ENCODE measurements at places on chromosomes 7 and 10.

- DNase-seq, result no peak
Measured at GRCh38 chr7:35007768-35008167, 29.5 kb downstream of the DPY19L1 start.

GRCh38 chr7:34315032-34315431 is 343.0 kb upstream of the NPSR1 start:
- no peak for DNase-seq

DNA sequence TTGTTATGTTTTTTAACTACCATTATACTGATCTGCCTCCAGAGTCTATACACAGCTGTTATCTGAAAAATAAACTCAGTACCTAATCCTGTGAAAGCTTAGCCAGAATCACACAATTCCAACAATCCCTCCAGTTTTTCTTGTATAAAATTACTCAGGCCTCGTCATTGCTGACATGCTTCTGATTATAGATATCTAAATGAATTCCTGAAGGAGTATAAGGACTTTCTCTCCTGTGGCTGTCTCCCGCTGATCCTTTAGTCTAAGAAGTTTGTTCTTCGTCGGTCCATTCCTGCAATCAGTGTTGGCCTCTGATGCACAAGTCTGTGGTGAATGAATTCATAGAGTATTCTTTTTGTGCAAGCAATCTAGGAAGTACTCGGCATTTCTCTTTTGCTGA is 288.9 kb upstream of the SEMA3C start:
- no peak for DNase-seq

DNA sequence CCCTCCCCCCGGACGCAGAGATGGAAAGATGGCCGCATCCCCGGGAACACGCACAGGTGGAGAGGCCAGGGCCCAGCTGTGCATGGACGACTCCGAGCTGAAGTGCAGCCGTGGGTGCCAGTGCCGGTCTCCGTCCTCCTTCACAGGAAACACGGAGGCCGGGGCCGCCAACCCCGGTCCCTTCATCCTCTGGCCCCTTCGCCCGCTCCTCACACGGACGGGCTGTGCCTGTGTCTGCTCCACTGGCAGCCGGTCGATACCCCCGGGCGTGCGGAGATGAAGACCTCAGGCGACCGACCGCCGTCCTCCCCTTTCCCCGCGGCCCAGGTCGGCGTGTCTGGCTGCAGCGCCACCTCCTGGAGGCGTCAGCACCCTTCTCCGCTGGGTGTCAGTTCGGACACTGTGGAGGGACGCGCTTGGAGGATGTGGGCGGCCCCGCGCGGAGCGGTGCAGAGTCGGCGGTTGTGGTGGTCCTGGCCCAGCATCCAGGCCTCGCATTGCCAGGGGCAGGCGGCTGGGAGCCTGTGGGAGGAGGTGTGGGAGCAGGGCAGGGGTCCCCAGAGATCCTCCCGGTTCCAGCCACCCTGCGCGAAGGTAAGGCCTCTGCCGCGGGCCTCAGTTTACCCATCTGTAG is 9.9 kb downstream of the ZNF511 start:
- no peak for DNase-seq

GRCh38 chr7:75808106-75808505 is 5.5 kb downstream of the CCL24 start:
- no peak for DNase-seq

GRCh38 chr10:103843854-103844570 is 11.4 kb downstream of the SH3PXD2A start:
- DNase-seq, result no peak

- DNase-seq, result no peak
Measured at GRCh38 chr10:125113691-125114371, 46.5 kb downstream of the CTBP2 start.

- no peak for DNase-seq
Measured at GRCh38 chr7:107179326-107180164, 10.7 kb downstream of the HBP1 start.

DNA sequence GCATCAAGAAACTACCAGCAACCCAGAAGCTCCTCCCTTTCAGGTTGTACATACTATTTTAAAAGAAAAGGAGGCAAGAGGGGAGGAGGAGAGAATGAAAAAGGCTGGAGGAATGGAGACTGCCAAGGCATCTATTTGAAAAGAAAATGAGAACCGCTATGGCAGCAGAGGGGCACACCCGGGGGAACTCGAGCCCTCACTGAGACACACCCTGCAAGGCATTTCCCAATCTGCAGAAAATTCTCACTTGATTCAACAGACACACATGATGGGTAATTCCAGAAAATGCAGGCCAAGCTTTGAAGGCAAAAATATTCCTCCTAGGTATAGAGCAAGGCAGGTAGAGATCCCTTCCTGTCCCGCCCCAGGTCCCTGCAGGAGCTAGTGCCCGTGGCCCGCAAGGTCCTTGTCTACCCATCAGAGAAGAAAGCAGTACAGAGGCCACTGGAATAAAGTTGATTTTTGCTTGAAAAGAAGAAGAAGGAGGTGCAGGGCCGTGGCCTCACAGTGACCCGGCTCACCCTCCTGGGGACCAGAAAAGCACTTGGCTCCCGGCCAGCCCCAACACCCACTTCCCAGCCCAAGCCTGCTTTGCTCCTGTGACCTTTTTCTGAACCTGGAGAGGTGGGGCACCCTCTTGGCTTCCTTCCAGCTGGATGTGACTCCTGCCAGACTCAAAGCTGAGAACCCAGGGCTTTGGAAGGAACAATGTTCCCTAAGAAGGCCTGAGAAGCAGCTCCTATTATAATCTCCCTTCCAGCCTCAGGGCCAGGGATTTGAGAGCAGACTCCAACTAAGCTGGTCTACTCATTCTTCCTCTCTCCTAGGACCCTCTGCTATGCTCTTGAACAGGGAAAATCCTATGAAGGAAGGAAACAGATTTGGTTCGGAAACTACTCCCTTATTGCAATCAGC is 6.2 kb upstream of the PIK3CG start:
- no peak for DNase-seq

DNA sequence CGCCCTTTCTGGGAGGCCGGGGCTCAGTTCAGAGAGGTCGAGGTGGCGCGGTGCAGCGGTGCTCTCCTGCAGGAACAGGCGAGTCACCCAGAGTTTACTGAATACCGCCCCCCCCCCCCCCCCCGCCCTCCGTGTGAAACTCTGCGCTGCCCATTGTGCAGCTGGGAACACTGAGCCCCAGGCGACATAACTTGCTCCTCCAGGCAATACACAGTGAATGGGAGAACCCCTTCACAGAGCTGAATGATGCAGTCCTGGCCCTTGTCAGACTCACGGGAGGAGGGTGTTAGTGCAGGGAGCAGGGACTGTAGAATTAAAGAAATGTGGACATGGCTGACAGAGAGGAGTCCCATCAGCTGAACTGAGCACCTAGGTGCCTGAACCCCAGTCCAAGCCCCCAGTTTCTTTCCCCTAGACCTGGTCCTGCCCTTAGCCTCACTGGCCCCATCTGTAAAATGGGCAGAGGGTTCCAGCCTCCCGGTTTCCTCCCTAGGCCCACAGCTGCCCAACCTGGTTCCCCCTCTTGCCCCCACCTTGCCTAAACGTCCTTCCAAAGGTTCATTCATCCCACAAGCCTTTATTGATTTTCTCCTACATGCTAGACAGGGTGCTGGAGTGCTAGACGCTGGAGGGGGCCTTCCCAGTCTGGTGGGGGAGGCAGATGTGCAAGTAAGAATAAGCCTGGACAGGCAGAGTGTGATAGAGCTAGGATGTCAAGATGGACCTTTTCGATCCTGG is 869 bp upstream of the LOXL4 start:
- no peak for DNase-seq

- peak; percentile 37 for DNase-seq
Measured at GRCh38 chr10:34638406-34639054, 176.6 kb downstream of the PARD3 start.

DNA sequence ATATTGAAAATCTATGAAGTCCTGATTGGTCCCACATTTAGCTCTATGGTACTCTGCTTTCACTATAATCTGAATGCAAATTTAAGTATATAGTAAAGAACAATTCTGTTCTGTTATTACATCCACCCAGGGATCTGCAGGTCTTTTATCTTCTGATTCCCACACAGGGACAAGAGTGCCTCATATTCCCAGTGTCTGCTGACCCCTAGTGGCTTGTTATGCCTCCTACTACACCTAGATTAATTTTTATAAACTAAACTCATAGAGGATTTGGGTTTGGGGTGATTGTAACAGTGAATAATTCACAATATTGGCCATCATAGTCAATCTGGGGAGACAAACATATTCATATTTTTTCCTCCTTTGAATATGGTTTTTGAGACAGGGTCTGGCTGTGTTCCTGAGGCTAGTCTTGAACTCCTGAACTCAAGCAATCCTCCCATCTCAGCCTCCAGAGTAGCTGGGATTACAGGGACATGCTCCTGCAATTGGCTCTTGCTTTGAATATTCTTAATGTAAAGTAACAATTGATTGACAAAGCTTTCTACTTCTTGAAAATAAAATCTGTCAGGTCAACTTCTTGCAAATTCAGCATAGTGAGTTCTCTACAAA is 282.1 kb downstream of the KCND2 start:
- DNase-seq, result peak; percentile 41

GRCh38 chr7:607938-608337 is 88.3 kb upstream of the PDGFA start:
- no peak for DNase-seq

GRCh38 chr10:37582237-37582636 is 275.2 kb downstream of the ZNF248 start:
- no peak for DNase-seq

- no peak for DNase-seq
Measured at GRCh38 chr7:46811529-46811928, 770.4 kb downstream of the TNS3 start.

DNA sequence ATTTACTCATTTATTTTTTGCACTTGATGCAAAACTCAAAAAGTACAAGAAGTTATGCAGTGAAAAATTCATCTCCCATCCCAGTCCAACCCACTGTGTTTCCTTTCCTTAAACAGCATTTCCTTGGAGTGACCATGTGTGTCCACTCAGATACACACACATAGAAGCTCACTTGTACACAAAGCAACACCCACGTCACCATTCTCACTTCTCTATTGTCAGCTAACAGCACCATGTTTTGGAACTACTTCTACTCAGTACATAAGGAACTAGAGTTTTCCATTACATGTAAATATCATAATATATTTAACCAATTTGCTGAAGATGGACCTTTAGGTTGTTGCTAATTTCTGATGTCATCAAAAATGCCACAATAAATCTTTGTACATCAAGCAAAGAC is 167.6 kb downstream of the GRID1 start:
- DNase-seq, result no peak

- no peak for DNase-seq
Measured at GRCh38 chr10:49632406-49633317, 18.8 kb downstream of the CHAT start.

DNA sequence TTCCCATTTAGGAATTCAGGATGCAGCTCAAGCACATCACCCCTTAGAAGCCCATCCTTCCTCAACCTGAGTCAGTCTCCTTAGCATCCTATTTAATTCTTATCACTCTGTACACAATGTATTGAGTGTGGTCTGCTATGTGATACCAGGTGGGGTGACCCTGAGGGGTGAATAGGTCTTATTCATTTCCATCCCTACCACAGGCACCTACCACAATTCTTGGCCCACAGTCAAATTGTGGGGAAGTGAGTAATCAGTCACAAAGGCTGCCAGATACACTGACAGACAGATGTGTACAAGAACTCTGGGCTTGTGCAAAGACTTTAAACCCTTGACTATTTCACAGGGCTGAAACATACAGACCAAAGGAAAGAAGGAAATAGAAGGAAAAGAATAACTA is 560.5 kb downstream of the PARD3 start:
- no peak for DNase-seq

- no peak for DNase-seq
Measured at GRCh38 chr7:33079763-33080690, 17.5 kb upstream of the NT5C3A start.

- peak; percentile 67 for DNase-seq
Measured at GRCh38 chr7:100211342-100211780, 8.4 kb upstream of the PVRIG start.

DNA sequence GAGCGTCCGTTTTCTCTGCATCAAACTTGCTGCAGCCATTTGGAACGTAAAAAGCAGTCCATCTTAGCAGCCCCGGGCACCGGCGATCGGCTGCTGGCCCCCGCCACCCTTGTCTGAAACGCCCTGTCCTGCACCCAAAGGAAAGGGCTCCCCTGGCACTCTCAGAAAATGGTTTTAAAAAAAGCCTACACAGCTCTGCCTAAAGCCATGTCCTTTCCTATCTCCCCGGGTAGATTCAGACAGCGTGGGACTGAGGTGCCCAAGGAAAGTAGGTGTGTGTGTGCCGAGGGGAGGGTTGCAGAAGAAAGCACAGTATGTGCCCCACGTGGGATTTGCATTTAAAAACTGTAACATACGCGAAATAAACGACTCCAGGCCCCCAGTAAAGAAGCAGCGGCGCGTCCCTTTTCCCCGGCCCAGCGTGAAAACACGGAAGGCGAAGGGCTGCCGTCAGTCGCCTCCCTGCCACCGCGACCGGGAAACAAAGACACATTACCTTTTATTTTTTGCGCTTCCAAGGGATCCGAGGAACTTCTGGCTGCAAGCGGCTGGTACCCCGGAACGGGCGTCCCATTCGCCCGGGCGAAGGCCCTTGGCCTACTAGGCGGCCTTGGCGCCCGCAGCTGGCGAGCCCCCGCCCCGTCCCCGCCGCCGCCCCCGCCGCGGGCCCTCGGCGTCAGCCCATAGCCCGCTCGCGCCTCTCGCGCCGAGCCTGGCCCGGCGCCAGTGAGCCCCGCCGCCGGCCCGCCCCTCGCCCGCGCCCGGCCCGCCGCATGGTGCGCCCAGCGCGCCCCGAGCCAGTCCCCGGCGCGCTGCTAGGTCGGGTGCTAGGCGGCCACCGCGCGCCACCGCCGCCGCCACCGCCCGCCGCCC is 304.6 kb downstream of the PRPF18 start:
- DNase-seq, result no peak

DNA sequence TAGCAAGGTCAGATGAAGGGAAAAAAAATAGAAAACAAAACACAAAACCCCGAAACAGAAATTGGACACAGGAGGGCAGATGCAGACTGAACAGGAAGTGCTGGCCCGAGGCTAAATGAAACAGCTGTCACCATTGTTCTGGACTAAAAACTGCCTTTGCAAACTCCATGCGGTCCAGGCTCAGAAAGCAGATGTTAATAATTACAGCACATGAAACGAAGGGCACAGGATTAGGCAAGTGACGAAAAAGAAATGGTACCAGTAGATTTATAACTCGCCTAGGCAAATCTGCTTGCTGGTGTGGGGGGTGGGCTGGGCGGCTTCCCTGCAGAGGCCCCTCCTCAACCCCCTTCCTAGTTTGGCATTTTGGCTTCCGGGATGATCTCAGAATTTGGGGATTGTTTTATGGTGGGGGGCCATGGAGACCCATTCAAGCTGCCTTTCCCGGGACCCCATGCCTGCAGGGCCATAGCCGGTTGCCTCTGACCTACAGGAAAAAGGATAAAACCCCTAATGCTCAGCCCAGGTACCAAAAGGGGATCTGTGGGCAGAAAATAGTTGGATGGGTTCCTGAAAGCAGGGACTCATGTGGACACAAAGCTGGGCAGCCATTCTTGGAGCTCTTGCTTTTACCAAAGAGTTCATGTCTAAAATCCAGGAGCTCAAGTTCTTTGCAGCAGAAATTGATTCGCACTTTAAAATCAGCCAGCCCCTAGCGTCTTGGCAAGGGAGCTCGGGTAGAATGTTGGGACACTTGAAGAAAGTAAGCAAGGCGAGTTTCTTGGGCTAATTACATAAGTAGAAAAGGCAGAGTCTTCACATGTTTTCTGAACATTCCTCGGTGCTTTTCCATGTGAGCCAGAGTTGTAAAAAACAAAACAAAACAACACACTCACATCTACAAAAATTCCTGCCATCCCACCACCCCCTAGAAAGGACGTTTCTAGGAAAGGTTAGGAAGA is 39.0 kb upstream of the EMX2 start:
- DNase-seq, result no peak
